ENCODE measurements at places on chromosomes 7 and 10.
A peak's percentile ranks its signal among the peaks of the same experiment; 100 is the strongest.

DNA sequence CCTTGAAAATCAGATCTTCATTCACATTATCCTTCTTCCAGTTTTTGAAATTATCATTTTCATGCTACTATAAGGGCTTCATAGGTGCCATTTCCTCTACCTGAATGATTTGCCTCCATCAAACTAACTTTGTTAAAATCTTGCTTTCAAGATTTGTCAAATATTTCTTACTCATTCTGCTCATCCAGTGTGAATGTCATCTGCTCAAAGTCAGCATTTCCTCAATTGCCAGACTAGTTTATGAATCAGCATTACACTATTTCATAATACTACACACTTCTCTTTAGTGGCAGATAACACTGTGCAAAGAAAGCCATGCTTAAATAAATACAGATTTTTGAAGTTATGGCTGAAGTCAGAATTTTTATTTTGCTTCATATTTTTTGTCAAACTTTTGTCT lies 21.3 kb upstream of the LIPF start:
- no peaks in the 10 kb centered on the region for H3K4me1 ChIP-seq
- no peaks in the 10 kb centered on the region for H3K27me3 ChIP-seq
- no peak overlapping the region for H3K27ac ChIP-seq
- DNase-seq: no peak
- no peaks in the 10 kb centered on the region for H3K36me3 ChIP-seq

DNA sequence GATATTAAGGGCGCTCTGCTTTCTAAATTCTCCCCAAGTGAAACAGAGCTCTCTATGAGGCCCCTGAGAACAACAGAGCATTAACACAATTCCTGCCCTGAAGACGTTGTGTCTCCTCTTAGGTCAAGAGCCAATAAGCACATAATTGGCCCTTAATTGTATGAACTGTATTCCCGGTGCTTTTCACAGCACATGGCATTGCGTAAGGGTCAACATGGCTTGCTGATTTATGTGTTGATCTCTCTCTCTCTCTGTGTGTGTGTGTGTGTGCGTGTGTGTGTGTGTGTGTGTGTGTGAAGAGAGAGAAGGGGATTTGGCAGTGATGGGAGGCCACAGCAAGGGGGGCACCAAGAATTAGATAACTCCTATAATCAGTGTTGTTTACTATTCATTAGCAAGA lies 40.5 kb downstream of the LYZL1 start:
- peak; percentile 35 for DNase-seq
- no peaks in the 10 kb centered on the region for H3K36me3 ChIP-seq
- H3K4me1 ChIP-seq: no peaks in the 10 kb centered on the region
- H3K27me3 ChIP-seq: no peaks in the 10 kb centered on the region
- H3K27ac ChIP-seq: peak overlapping the region; percentile 27

GRCh38 chr7:134280508-134280907 lies 36.2 kb downstream of the SLC35B4 start:
- H3K4me3 ChIP-seq: no peak overlapping the region
- DNase-seq: no peak
- no peaks in the 10 kb centered on the region for H3K27me3 ChIP-seq
- no peaks in the 10 kb centered on the region for H3K4me1 ChIP-seq

DNA sequence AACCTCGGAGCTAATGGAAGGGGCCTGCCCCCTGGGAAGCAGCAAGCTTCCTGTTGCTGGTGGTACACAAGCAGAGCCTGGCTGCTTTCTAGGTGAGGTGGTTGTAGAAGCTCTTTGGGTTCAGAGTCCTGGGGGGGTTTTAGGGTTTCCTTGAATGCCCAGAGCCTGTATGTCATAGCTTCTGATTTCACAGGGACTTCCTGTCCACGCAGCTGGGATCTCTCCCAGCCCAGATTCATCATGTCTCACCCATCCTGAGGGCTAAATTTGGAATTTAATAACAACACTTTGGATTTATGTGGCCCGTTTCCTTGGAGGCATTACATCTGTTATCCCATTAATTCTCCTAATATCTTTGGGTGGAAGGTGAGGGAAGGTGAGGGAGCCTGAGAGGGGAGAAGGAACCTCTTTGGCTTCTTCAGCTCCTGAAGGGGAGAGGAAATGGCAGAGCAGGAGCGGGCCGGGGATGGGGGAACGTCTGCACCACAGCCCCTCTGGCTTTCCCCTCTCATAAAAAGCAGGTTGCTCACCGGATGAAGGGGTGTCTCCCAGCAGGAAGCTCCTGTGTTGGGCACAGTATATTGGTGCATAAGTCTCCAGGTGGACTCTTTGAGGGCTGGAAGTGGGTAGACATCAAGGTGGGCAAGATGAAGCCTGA lies 19.7 kb downstream of the RPS24 start:
- no peaks in the 10 kb centered on the region for H3K4me1 ChIP-seq
- DNase-seq: no peak
- no peaks in the 10 kb centered on the region for H3K36me3 ChIP-seq
- H3K27ac ChIP-seq: no peak overlapping the region
- no peak overlapping the region for H3K4me3 ChIP-seq

DNA sequence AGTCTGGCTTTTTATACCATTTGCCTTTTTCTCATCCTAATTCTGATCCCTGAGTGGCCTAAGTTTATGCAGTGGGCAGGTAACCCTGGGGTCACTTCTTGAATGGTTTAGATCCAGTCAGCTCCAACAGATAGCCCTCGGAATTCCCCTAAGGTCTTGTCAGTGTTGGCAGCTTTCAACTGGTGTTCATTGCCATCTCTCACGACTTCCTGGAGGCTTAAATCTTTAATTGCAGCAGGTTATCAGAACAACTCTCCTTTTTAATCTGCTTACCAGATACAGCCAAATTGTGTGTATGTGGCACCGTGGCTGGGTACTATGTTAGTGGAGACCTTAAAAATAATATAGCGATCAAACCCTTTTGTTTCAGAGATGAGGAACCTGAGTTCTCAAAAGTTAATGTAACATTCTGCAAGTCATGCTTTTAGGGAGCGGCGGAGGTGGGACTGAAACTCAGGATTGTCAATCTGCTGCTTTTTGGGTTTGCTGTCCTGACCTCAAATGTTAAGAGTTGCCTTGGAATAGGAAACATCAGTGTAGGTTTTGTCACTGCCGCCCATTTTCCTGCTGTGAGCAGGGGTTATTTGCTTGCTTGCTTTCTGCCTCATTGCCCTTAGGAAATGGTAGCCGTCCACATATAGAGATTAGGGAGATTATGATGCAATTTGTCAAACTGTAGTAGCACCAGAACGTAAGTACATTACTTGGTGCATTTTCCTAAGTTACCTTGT lies 818 bp downstream of the DLD start:
- peaks cover 4% of the 10 kb centered on the region for H3K4me1 ChIP-seq
- no peaks in the 10 kb centered on the region for H3K27me3 ChIP-seq
- peak overlapping the region; percentile 76 for H3K4me3 ChIP-seq
- DNase-seq: no peak
- peak overlapping the region; percentile 87 for H3K27ac ChIP-seq

- no peaks in the 10 kb centered on the region for H3K4me1 ChIP-seq
- no peak overlapping the region for H3K4me3 ChIP-seq
- no peak for DNase-seq
- H3K27ac ChIP-seq: no peak overlapping the region
- no peaks in the 10 kb centered on the region for H3K27me3 ChIP-seq
Observed at GRCh38 chr10:26408858-26409494, 29.2 kb upstream of the APBB1IP start.

GRCh38 chr7:95595746-95596197 lies 544 bp downstream of the PDK4 start:
- H3K27me3 ChIP-seq: no peaks in the 10 kb centered on the region
- H3K4me3 ChIP-seq: peak overlapping the region; percentile 95
- no peaks in the 10 kb centered on the region for H3K36me3 ChIP-seq

GRCh38 chr7:43042302-43042701 lies 70.1 kb upstream of the HECW1 start:
- H3K27me3 ChIP-seq: no peaks in the 10 kb centered on the region
- no peak for DNase-seq
- H3K4me1 ChIP-seq: no peaks in the 10 kb centered on the region

GRCh38 chr10:5325076-5325475 lies 39.7 kb upstream of the UCN3 start:
- no peaks in the 10 kb centered on the region for H3K4me1 ChIP-seq
- no peak overlapping the region for H3K4me3 ChIP-seq

DNA sequence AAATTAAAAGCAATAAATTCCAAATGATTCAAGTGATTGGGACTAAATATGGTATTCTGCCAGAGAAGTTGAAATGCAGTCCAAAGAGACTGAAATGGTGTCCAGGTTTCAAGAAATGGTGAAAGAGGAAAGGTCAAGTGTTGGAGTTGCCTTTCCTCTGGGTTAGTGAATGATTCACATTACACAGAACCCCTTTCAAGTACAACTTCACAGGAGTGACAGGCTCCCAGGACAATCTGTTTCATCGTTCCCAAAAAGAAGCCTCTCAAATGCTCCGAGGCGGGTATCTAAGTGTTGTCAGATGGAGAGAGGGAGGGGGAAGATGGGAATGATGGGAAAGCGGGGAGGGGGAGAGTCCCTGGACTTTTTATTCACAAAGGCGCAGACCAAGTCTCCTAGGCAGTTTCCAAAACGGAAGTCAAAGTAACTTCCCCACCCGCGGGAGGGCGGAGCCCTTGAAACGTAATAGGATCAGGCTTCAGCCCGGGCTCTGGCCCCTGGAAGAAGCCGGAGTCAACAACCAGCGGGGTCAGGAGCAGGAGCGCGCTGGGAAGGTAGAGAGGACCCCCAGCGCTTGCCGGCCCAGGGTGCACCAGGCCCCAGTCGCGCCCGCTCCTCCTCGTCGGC lies 754 bp downstream of the SLC25A13 start:
- H3K27me3 ChIP-seq: no peaks in the 10 kb centered on the region
- H3K36me3 ChIP-seq: no peaks in the 10 kb centered on the region
- H3K27ac ChIP-seq: peak overlapping the region; percentile 97
- DNase-seq: peak; percentile 84
- peak overlapping the region; percentile 61 for H3K4me3 ChIP-seq

- no peak for DNase-seq
- no peaks in the 10 kb centered on the region for H3K36me3 ChIP-seq
- no peaks in the 10 kb centered on the region for H3K27me3 ChIP-seq
- no peak overlapping the region for H3K4me3 ChIP-seq
- peak overlapping the region; percentile 52 for H3K27ac ChIP-seq
Observed at GRCh38 chr7:101870361-101871062, 53.1 kb downstream of the CUX1 start.

- DNase-seq: no peak
- no peak overlapping the region for H3K27ac ChIP-seq
- H3K27me3 ChIP-seq: no peaks in the 10 kb centered on the region
Observed at GRCh38 chr10:26438534-26439341, 597 bp downstream of the APBB1IP start.

GRCh38 chr10:91909117-91909677 lies at the start of gene FGFBP3:
TSS of gene FGFBP3 (minus strand) at chr10:91909486. CDS start at chr10:91908969, 517 bp downstream.
- no peaks in the 10 kb centered on the region for H3K36me3 ChIP-seq
- no peaks in the 10 kb centered on the region for H3K4me1 ChIP-seq
- H3K4me3 ChIP-seq: peak within 1 kb of the TSS; percentile 83
- DNase-seq: peak; percentile 31

- H3K36me3 ChIP-seq: no peaks in the 10 kb centered on the region
- peak; percentile 76 for DNase-seq
- H3K4me3 ChIP-seq: no peak overlapping the region
- H3K27me3 ChIP-seq: no peaks in the 10 kb centered on the region
Observed at GRCh38 chr10:7625836-7626235, 40.9 kb downstream of the ITIH5 start.

DNA sequence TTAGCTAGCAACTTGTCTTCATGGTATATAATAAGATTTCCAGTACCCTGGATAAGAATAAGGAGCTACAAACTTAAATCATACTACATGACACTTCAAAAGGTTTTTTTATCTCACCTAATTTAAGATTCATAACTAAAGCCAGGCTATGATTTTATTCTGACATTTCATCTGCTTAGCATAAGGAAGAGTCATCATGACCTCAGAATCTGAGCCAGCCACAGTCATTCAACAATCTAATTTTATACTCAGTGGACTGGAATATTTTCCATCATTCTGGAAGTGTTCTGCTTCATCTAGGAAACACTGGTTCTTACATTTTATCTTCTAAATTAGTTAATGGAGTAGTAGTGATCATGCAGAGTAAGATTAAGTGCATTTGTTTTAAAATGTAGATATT lies 102.1 kb upstream of the KCND2 start:
- peaks cover 6% of the 10 kb centered on the region for H3K4me1 ChIP-seq
- DNase-seq: no peak
- no peaks in the 10 kb centered on the region for H3K36me3 ChIP-seq
- no peaks in the 10 kb centered on the region for H3K27me3 ChIP-seq
- H3K4me3 ChIP-seq: no peak overlapping the region

- DNase-seq: no peak
- no peaks in the 10 kb centered on the region for H3K27me3 ChIP-seq
- no peaks in the 10 kb centered on the region for H3K4me1 ChIP-seq
- H3K36me3 ChIP-seq: no peaks in the 10 kb centered on the region
Observed at GRCh38 chr7:13028036-13028824, 340.8 kb downstream of the ARL4A start.

- DNase-seq: peak; percentile 26
- no peak within 1 kb of the TSS for H3K27ac ChIP-seq
- H3K36me3 ChIP-seq: no peaks in the 10 kb centered on the region
- no peaks in the 10 kb centered on the region for H3K27me3 ChIP-seq
Observed at GRCh38 chr7:29146057-29146706, at the start of gene CPVL. TSS of gene CPVL (minus strand) at chr7:29146537. CDS start at chr7:29121061, 25,476 bp downstream.

Data from uterus (tissue), 4 donors.